T-helper 17 cell (primary cell): ENCODE measurements at places on chromosomes 2 and 18.

DNA sequence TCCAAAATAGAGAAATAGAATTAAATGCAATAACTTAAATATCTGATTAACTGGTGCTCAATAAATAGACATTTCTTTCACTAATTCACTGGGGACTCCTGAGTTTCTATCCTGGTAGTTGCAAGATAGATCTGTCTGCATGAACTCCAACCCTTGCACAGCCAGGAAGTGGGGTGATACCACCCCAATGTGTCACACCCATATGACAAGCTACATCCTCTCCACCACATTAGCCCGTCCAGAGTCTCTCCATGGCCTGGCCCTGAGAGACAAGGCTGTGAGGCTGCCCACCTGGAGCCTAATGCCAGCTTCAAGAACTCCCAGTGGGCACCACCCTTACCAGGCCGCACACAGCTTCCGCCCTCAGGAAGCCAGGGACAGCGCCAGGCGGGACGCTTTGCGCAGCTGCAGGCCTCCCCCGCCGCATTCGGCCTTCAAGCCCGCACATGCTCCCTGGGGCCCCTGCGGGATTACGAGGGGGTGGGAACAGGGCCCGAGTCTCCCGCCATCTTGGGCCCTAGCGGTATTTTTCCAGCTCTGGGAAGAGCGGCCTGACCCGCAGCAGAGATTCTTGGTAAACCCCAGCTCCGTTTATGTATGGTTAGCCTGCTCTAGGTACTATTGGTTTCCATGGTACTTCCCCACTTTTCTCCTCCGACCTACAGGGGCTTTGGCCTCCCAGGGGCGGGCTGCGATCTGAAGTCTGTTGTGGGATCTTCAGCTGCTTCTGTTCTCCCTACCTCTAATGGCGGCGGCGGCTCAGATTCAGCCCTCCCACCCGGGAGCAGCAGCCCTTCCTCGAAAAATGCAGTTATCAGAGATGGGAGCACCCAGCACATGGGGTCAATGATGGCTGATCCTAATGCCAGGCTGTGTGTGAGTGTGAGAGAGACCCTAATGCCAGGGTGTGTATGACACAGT, at the start of gene TDRD15:
Gene TDRD15, plus strand, starts transcription at position 496 of the 921 bp plus-strand sequence. CDS start 13,500 bp downstream, outside the sequence.
- H3K4me1 ChIP-seq = no peaks in the 10 kb centered on the region
- no peak within 1 kb of the TSS for H3K27ac ChIP-seq
- no peaks in the 10 kb centered on the region for H3K36me3 ChIP-seq
- no peak for DNase-seq
- H3K4me3 ChIP-seq = no peak within 1 kb of the TSS
- H3K27me3 ChIP-seq = no peaks in the 10 kb centered on the region

GRCh38 chr18:64416990-64417389, 268.1 kb upstream of the LINC00305 start:
- H3K27me3 ChIP-seq = no peaks in the 10 kb centered on the region
- no peaks in the 10 kb centered on the region for H3K36me3 ChIP-seq
- H3K4me1 ChIP-seq = no peaks in the 10 kb centered on the region
- DNase-seq = no peak

DNA sequence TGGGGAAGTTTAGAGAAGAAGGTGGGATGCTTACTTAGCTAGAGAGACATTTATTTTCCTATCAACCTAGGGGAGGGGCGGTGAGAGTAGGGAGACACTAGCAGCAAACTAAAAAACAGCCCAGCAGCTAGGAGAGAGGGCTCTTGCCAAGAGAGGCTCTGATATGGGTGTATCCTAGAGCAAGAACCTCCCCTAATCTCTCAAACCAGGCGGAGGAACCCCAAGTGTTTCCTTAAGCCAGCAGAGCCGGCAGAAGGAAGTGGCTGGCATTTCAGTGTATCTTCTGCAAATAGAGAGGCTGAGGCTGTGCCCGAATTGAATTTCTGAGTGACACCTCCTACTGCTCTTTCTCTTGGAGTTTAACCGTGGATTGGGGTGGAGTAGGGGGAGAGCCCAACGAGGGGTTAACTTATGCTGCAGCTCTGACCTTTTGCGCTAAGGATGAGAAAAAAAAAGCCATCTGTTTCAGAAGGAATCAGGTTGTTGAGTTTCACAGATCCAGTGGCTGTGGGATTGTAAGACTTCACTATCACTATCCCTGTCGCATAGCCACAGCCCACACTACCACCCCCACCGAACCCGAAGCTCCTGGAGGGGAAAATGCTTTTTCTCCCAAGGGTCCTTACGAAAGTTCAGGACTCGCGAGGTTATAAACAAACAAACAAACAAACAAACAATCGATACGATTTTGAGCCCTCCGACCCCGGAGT, 1.4 kb downstream of the ST8SIA5 start:
- no peak overlapping the region for H3K27ac ChIP-seq
- H3K4me3 ChIP-seq = peak overlapping the region; percentile 68
- DNase-seq = no peak

- H3K27me3 ChIP-seq = peaks cover 5% of the 10 kb centered on the region
- no peaks in the 10 kb centered on the region for H3K36me3 ChIP-seq
- H3K27ac ChIP-seq = no peak overlapping the region
- no peak overlapping the region for H3K4me3 ChIP-seq
Observed at GRCh38 chr2:181850936-181851560, 40.5 kb upstream of the ITPRID2 start.

DNA sequence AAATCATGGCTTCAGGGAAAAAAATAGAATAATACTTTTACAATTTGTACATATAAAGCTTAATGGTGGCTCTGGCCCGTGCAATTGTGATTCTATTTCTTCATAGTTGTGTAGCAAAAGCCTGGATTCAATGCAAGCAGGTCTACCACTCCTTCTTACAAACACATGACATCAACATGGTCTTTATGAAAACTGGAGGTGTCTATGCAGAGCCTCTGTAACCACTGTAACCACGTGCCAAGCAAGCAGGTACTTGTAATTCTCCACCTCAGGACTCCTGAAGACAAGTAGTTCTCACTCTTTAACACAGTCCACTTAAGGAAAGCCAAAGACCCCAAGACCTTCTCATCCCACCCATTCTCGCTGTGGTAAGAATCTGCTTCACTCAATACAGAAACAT, 62.6 kb downstream of the METTL4 start:
- no peak overlapping the region for H3K27ac ChIP-seq
- H3K4me1 ChIP-seq = no peaks in the 10 kb centered on the region
- no peaks in the 10 kb centered on the region for H3K36me3 ChIP-seq
- H3K4me3 ChIP-seq = no peak overlapping the region
- no peaks in the 10 kb centered on the region for H3K27me3 ChIP-seq

DNA sequence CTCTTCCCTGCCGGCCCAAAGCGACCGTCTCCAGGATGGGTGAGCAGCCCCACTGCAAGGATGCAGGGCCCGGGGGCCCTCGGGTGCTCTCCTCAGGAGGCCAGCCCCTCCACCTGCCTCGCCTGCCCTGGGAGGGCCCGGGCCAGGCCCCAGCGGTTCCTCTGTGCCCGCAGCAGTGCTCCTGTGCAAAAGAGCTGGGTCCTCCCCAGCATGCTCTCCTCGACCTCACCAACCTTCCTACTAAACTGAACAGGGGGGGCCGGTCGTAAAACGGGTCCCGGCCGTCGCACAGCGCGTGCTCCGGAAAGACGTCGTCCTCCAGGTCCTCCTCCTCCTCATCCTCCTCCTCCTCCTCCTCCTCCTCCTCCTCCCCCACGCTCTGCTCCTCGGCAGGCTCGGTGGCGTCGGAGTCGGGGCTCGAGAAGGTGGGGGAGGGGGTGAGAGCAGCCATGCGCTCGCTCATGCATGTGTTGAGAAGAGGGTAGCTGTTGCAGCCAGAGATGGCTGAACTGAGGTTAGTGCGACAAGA, 62.9 kb downstream of the KIF1A start:
- H3K27ac ChIP-seq = no peak overlapping the region
- H3K4me1 ChIP-seq = no peaks in the 10 kb centered on the region
- DNase-seq = no peak
- no peak overlapping the region for H3K4me3 ChIP-seq
- no peaks in the 10 kb centered on the region for H3K27me3 ChIP-seq
- H3K36me3 ChIP-seq = no peaks in the 10 kb centered on the region

DNA sequence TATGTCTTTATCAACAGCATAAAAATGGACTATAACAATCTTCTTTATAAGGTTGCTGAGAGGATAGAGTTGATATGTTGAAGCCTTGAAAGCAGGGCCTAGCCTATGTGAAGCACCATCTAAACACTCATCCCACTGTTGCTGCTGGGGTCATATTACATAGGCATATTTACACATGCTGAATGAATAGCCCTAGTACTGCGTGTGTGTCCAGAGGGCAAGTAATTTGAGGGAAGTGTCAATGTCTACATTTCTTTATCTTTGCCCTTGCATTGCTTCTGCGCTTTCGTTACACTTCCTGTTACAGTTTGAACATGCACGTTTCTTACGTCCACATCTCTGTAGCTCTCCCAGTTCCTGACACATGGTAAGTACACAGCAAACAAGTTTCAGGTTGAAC, 280.3 kb upstream of the ATP5MC3 start:
- DNase-seq = no peak
- no peaks in the 10 kb centered on the region for H3K36me3 ChIP-seq
- no peak overlapping the region for H3K27ac ChIP-seq
- no peaks in the 10 kb centered on the region for H3K4me1 ChIP-seq

GRCh38 chr18:62331581-62332356, 6.7 kb downstream of the TNFRSF11A start:
- H3K4me1 ChIP-seq = peaks cover 18% of the 10 kb centered on the region
- H3K4me3 ChIP-seq = no peak overlapping the region
- H3K27ac ChIP-seq = peak overlapping the region; percentile 56
- H3K27me3 ChIP-seq = peaks cover 77% of the 10 kb centered on the region
- H3K36me3 ChIP-seq = peaks cover 3% of the 10 kb centered on the region

DNA sequence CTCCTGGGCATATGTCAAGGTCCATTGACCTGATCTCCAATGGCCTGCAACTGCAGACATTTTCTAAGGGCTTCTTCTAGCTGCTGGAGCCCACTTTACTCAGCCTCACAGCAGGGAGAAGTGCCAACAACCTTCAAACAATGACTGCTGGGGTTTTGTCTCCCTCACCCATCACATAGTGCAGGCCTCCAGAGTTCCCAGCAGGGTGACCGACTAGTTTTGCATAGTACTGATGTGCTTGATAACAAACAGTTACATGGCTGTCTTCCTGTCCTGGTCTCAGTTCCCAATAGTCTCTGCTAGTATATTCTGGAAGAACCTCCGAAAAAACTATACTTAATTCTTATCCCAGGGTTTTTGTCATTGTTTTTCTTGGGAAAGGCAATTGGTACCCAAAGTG, 10.4 kb upstream of the NETO1 start:
- no peak overlapping the region for H3K27ac ChIP-seq
- no peaks in the 10 kb centered on the region for H3K36me3 ChIP-seq
- no peaks in the 10 kb centered on the region for H3K4me1 ChIP-seq
- no peak overlapping the region for H3K4me3 ChIP-seq
- no peaks in the 10 kb centered on the region for H3K27me3 ChIP-seq

GRCh38 chr2:21052044-21052443, 8.2 kb upstream of the APOB start:
- H3K27ac ChIP-seq = no peak overlapping the region
- H3K36me3 ChIP-seq = no peaks in the 10 kb centered on the region
- no peak for DNase-seq
- peaks cover 38% of the 10 kb centered on the region for H3K27me3 ChIP-seq
- H3K4me3 ChIP-seq = no peak overlapping the region
- no peaks in the 10 kb centered on the region for H3K4me1 ChIP-seq

- no peak overlapping the region for H3K27ac ChIP-seq
- H3K4me1 ChIP-seq = peaks cover 5% of the 10 kb centered on the region
- no peak for DNase-seq
Observed at GRCh38 chr2:10557506-10558265, 109.6 kb upstream of the ODC1 start.

- DNase-seq = no peak
- H3K27ac ChIP-seq = no peak overlapping the region
- H3K36me3 ChIP-seq = no peaks in the 10 kb centered on the region
- H3K27me3 ChIP-seq = peaks cover 32% of the 10 kb centered on the region
- no peaks in the 10 kb centered on the region for H3K4me1 ChIP-seq
Observed at GRCh38 chr2:215401896-215402379, 33.9 kb downstream of the FN1 start.

DNA sequence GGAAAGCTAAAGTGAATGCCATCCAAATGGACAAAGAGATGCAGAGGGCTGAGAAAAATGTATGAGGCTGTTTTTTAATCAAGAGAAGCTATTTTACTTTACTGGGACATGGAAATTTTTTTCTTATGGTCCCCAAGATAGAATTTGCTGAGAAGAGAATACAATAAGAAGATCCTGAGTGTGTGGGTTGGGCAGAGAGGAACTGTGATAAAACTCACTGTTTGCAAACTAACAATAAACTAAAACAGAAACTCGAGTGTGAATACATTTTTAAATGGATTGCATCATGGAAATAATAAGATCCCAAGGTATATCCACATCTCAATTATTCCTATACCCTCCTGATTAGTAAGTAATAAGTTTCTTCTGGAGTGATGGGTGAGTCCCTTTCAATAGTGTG, 4.4 kb downstream of the NEB start:
- DNase-seq = no peak
- H3K27me3 ChIP-seq = no peaks in the 10 kb centered on the region
- no peaks in the 10 kb centered on the region for H3K4me1 ChIP-seq

GRCh38 chr2:49261781-49262180, 107.5 kb upstream of the FSHR start:
- no peak for DNase-seq
- H3K36me3 ChIP-seq = no peaks in the 10 kb centered on the region
- H3K4me3 ChIP-seq = no peak overlapping the region
- H3K27ac ChIP-seq = no peak overlapping the region
- H3K27me3 ChIP-seq = no peaks in the 10 kb centered on the region

DNA sequence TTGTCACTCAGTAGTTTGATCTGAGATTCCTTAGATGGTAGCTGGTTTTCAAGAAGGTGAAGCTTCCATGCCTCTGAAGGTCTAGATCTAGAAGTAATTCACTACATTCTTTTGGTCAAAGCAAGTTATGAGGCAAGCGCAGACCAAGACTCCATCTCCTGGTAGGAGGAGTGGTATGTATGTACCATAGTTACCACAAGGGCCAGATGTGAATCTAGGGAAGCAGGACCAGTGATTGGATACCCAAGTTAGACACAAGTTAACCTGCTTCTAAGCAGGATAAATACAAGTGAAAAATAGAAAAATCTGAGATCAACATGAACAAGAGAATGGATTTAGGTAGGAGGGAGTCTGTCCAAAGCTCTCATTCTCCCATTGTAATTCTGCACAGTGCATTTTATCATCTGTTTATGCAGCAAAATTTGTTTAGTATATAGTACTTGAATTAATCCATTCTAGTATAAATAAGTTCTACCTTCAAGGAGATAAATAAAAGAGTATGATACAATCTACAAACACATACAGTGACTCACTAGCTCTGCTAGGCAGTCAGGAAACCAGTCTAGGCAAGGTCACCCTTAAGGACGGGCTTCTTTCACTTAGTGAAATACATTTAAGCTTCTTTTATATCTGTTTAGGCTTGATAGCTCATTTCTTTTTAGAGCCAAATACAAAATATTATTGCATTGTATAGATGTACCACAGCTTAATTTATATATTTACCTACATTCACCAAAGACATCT, 14.2 kb upstream of the DOCK10 start:
- no peak overlapping the region for H3K4me3 ChIP-seq
- H3K27ac ChIP-seq = peak overlapping the region; percentile 73
- H3K4me1 ChIP-seq = peaks cover 34% of the 10 kb centered on the region
- no peak for DNase-seq
- H3K27me3 ChIP-seq = no peaks in the 10 kb centered on the region

DNA sequence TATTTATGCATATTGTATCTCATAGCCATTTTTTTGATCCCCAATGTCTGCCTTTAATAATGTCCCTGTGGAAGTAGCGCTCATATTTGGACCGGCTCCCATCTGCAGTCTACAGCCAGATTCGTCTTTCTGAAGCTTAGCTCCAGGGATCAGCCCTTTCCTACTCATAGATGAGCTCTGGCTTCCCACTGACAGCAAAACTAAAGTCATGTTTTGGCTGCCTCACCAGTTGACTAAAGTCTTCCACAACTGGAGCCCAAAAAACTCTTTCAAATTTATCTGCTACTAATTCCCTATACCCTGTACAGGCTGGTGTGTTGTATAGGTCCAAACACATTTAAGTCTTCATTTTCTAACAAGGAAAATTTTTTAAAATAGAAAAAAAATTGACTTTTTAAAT, 294.2 kb upstream of the HNMT start:
- H3K4me3 ChIP-seq = no peak overlapping the region
- no peaks in the 10 kb centered on the region for H3K4me1 ChIP-seq
- no peak for DNase-seq
